Fibroblast of the aortic adventitia (primary cell): ENCODE measurements at places on chromosomes 5 and 9.

GRCh38 chr5:161411156-161411555 lies 135.4 kb downstream of the GABRB2 start:
- DNase-seq, result no peak

GRCh38 chr5:112706446-112707016 lies 31.2 kb upstream of the APC start:
- no peak for DNase-seq

DNA sequence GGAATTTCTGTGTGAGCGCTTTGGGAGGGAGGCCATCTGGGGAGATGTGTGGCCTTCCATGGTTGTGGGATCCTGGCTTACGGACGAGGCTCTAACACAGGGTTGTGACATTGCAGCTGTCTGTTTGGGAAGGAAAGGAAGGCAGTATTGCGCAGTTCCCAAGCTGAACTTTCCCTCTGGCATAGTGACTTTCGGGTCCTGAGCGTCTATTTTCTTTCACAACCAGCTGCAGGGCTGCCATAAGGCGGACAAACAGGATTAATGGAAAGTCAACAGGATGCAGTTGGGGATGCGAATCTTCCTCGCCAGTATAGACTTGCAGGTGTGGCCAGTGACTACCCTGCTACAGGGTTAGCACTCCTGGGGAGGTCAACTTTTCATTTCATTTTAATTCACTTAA lies 25.9 kb downstream of the CCT5 start:
- no peak for DNase-seq

- DNase-seq, result no peak
Measured at GRCh38 chr9:135759676-135760300, 57.8 kb downstream of the KCNT1 start.

GRCh38 chr5:110838961-110839360 lies 100.2 kb downstream of the SLC25A46 start:
- no peak for DNase-seq

- DNase-seq, result no peak
Measured at GRCh38 chr5:99587983-99588382, 659.2 kb upstream of the CHD1 start.

- no peak for DNase-seq
Measured at GRCh38 chr9:113535756-113536155, 72.2 kb downstream of the RGS3 start.

GRCh38 chr9:13213337-13213736 lies 66.2 kb downstream of the MPDZ start:
- peak; percentile 68 for DNase-seq

- no peak for DNase-seq
Measured at GRCh38 chr9:10586407-10586806, 26.4 kb downstream of the PTPRD start.

- DNase-seq, result peak; percentile 85
Measured at GRCh38 chr9:95822583-95823431, 52.7 kb upstream of the ERCC6L2 start.

DNA sequence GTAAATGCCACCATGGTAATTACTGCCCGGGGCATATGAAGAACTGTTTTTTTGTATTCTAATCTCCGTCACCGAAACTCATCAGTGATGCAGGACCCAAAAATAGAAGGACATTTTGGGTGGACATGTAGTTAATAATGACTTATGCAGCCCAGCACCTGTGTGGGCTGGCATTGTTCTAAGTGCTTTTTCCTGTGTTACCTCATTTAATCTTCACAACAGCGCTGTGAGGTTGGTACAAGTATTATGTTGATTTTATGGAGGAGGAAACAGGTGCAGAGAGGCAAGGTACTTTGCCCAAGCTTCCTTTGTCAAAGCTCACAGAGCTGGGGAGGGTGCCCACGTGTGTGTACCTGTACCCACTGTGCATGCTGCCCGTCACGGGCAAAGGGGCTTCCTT lies 58.4 kb downstream of the DAPK1 start:
- DNase-seq, result no peak

DNA sequence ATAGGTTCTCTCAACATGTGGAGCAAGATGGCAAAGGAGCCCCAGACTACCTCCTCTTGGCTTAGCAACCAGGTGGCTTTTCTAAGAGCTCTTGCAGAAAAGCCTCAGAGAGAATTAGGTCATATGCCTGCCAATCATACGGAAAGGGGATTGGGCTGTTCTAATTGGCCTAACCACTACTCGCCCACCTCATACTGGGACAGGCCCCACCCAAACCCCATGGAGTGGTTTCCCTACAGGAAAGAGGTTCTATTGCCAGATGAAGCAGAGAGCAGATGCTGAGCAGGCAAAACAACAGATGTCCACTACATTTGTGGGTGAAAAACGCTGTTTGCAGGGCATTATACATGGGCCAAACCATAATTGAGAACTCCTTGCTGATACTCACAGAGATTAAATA lies 29.0 kb downstream of the ABLIM3 start:
- no peak for DNase-seq

- DNase-seq, result no peak
Measured at GRCh38 chr9:11335011-11335410, 722.2 kb upstream of the PTPRD start.

- no peak for DNase-seq
Measured at GRCh38 chr5:156164306-156164705, 162.7 kb upstream of the SGCD start.

DNA sequence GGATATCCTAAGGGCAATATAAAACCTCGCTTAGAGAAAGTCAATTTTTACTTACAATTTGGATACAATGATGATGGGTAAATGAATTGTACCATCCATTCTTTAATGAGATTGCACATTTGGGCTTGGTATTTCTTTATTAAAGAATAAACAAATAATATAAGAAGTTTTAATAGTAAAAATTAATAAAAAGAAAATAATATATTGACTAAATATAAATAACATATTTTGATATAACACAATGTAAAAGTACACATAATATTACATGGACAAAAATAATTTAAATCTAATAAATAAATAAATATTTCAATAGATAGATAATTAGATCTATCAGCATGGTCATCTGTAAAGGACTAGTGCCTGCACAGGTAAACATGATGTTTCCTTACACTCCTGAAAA lies 944 bp downstream of the IFNA21 start:
- DNase-seq, result no peak

DNA sequence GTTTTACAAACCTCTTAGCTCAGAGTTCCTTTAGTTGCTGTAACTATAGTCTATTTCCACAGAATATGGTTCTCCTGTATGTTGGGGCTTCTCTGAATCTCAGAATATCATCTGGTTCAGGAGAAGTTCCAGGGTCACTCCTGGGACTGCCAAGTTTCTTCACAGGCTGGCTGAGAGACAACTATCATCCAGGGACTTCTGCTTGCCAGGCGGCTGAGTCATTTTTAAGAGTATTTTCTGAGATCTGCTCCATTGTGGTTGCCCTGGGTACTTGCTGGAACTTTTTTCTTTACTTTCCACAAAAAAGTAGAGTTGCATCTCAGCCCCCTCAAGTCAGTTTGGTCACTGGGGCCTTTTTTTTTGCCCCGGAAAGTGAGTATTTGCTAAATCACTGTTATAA lies 566.5 kb downstream of the LRRC70 start:
- DNase-seq, result peak; percentile 50

DNA sequence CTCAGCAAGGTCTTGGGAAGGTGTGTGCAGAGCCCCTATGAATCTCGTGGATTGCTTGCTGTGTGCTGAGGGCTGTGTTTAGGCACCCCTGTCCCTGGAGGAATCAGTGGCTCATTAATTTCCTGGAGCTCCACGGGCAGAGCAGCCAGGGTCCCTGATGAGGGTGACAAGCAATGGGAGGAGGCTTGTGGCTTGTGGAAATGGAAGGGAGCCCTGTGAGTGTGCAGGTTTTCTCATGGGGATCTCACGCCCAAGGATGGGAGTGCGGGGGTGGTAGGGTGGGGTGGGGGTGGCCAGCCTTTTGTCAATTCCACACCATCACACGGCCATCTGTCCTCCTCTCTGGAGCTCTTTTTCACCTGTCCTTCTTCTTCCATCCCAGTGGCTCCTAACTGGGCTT lies 25.3 kb downstream of the PHF2 start:
- no peak for DNase-seq

DNA sequence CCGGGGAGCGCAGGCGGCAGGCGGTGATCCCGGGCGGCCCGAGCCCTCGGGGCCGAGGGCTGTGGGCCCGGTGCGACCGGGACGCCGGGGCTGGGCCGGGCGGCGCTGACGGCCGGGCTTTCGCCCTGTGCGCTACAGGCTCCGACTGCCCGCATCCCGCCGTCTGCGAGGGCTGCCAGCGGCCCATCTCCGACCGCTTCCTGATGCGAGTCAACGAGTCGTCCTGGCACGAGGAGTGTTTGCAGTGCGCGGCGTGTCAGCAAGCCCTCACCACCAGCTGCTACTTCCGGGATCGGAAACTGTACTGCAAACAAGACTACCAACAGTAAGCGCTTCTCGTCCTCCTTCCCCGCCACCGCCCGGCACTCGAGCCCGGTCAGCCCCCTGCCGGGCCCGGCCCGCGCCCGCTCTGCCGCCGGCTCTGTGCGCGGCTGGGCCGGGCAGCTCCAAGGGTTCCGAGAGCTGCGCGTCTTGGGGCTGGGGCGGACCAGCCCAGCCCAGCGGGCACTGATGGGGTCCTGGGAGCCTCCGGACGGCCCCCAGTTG lies 1.6 kb downstream of the LMX1B start:
- DNase-seq, result no peak

DNA sequence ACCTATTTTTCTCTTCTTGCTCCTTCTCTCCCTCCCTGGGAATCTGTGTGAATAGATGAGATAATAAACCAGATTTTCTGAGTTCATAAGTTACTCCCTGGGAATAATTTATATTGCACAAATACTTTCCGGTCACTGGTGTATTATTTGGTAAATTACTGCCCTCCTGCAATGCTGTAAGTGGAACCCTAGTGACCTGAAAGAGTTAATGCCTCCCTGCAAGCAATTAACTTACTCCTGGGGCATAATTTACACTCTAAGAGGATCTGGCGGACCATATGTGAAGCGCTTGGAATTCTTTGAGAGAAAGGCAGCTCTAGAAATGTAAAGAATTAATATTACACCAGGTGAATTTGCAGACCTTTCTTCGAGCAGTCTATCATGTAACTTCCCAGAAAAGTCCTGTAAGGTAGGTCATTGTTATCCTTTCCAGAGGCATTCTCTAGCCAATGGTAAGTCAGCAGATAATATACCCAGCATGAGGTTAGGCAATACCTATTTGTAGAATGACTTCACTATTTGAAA lies 7.0 kb upstream of the GDNF start:
- DNase-seq, result no peak

- DNase-seq, result no peak
Measured at GRCh38 chr9:76166526-76166925, 227.7 kb downstream of the RFK start.

DNA sequence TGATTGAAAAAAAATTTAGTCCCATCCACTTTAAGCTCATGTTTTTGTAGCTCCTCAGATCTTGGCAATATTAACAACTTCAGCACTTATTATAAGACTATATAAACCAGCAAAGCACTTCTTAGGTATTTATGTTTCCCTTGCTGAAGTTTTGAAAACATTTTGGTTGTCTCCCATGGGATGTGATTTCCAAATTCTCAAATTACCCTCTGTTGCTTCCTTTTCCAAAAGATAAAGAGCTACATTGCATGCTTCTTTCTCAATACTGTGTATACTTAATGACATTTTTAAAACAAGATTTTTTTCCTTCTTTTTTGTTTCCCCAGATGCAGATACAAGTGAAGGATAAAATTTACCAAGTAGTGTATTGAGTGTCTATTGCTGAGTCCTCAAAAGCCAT lies 567.1 kb downstream of the CSNK1G3 start:
- peak; percentile 3 for DNase-seq

- DNase-seq, result peak; percentile 81
Measured at GRCh38 chr9:130869250-130869649, 27.4 kb downstream of the QRFP start.

DNA sequence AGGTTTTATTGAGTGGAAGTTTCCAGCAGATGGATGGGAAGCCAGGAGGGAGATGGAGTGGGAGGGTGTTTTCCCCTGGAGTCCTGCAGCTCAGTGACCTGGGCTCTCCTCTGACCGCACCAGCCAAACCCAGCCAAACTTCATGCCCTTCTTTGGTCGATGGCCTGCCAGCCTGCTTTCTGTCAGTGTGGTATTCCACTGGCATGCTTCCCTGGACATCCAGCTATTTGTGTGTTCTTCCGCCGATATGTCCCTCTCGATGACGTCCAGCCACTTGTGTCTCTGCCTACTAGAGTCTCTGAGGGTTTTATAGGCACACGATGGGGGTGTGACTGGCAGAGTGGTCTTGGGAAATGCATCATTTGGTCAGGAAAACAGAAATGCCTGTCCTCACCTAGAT lies 33.8 kb downstream of the GPBP1 start:
- no peak for DNase-seq

- no peak for DNase-seq
Measured at GRCh38 chr5:159874263-159874662, 42.0 kb upstream of the ADRA1B start.

GRCh38 chr9:9498128-9498527 lies 1114.7 kb downstream of the PTPRD start:
- no peak for DNase-seq

GRCh38 chr9:116951588-116952435 lies 264.7 kb downstream of the TRIM32 start:
- peak; percentile 69 for DNase-seq

DNA sequence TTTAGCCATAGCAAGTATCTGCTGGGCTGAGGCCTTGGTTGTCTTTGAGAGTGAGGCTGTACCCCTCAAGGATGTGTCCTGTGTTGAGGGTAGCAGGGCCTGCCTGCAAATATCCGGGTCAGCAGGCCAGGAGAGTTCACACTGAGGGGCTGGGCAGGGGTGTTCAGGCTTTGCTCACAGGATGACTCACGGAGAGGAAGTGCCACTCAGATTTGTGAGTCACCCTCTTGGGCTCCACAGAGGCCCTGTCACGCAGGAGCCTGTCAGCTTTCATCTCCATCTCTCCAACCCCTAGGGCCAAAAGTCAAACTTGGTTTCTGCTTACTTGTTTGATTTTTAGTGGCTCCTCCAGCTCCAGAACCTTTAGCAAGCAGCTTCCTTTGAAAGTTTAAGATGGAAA lies 211.5 kb downstream of the SEC61B start:
- peak; percentile 75 for DNase-seq
